ENCODE measurements at places on chromosomes 1 and 21.

DNA sequence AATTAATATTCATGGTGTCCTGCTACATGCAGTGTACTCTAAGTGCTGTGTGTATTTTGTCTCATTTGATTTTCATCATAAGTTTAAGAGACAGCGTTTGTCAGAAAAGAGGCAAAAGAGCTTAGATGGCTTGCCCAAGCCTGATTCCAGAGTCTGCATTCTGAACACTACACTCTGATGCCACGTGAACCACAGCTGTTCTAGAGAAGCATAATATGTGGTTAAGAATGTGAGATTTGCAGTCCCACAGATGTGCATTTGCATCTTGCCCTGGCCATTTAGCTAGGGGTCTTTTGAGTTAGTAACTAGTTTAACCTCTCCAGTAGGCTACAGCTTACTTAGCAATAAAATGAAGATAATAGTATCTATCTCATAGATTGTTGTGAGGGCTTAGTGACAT lies 9.2 kb upstream of the GADD45A start:
- no peak for DNase-seq

DNA sequence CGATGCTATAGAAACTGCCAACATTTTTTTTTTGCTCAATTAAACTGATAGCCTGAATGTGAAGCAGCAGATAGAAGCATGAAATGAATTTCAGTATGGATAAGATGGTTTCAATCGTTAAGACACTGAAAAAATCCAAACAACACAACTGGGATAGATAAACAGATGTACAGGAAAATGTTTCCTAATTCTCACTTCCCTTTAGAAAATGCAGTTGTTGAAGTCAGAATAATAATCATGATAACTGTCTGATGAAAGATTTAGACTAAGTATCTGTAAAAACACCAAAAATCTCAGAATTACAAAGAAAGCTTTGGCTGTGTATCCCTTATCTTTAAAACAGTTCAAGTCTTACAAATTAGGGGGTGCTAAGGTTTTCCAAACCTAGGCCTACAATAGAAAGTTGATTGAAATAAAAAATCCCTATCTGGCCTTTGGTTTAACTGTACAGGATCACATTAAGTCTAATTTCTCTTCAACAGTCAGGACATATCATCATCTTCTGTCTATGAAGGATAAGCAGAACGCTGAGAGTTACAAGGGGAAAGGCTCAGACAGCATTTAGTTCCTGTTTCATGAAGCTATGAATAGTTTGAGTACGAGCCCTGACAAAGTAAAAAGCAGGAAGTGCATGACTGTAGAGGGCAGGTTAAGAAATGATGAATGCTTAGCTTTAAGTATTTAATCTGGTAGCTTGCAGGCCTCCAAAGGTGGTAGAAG lies 203.2 kb downstream of the APP start:
- no peak for DNase-seq

- DNase-seq: no peak
Observed at GRCh38 chr1:227779685-227780084, 35.8 kb upstream of the PRSS38 start.

DNA sequence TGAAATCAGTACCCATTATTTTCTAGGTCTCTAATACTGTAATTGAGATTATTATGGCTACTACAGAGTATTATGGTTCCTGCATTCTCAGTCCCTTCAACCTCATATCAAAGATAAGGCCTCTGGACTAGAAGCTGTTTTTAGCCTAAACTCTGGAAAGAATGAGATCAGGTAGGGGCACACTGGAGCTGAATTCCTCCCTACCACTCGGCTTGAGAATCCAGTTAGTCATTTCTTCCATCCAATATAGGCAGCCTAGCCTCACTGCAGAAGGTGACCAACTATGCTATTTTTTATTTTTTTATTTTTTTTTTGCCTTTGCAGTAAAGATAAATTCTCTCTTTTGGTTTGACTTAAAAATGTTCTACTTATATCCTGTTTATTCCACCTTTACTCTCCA lies 8.0 kb upstream of the HAX1 start:
- DNase-seq: no peak

DNA sequence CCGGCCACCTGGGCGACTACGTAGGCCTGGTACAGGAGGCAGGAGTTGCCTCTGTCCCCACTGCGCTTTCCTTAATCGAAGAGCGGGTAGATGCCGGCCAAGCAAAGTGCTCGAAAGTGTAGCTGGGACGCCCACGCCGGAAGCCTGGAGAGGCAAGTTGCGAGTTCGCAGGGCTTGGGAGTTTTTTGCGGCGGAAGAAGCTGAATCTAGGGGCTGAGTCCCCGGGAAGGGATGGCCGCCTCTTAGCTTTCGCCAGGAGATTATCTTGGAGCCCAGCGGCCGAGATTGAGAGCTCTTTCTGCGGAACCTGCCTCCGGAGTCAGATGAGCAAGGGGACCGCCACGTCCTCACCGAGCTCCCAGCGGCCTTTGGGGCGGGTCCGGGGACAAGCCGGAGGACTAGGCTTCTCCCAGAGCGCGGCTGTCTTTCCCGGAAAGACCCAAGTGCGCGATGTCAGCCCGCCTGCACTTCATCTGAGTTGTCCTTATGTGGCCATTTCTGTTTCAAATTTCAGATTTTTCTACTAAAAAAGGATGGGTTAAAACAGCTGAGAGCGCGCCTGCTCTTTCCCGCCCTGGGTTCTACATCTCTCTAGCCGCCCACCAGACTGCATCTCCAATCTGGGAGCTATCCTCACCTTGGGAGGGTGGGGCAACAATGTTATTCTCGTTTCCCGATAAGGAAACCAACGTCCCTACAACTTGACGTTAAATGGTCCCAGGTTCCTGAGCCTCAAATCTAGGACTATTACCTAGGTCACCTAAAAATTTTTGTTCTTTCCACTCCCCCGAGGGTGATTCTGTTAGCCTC lies 12.4 kb upstream of the TBX15 start:
- peak; percentile 20 for DNase-seq
